ENCODE measurements at places on chromosomes 12 and 14. TPM values are rescaled to one million over a fixed set of nuclear protein-coding genes. Genes with fewer than 3 reads are reported as not detected.

DNA sequence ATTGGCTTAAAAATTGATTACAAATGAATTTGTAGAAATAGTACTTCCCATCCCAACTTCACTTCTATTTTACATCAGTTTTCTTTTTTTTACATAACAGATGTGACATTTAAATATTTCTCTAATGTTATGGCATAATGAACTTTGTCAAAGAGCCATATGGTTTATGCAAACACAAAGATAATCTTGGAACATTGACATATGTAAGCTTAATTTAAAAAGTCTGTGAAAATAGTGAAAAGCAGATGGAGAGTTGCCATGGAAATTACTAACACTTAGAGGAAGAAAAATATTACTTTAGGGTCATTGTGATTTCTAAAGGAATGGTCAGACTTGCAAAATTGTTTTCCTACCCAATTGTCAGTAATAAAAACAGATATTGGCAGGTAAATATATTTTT lies 232.4 kb downstream of the AEBP2 start:
- DNase-seq: no peak

GRCh38 chr12:103586791-103587370 lies at the start of gene STAB2:
Gene STAB2 (plus strand): TSS chr12:103587273. CDS start chr12:103587477, 204 bp downstream.
- no peak for DNase-seq

- no peak for DNase-seq
Observed at GRCh38 chr14:65599375-65599774, 186.8 kb downstream of the FUT8 start.

The WDHD1 gene
- 56.3 TPM for total RNA-seq

The CLEC7A gene
- total RNA-seq: 0.68 TPM

DNA sequence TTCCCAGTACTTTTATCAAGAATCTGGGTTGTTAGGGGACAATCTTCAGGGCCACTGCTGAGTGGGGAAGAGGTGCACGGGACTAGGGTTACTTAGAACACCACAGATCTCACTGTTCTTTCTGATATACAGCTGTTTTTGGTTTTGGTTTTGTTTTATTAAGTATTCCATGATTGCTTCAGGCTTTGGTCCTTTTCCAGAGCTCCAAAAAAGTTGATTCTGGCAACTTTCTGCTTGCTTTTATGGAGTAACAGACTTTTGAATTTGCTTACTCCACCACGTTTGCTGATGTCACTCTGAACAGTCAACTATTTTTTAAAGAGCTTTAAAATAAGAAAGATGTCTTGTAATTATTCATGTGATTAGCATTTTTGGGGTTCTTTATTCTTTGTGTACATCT lies 368.1 kb upstream of the FOXG1 start:
- no peak for DNase-seq

GRCh38 chr14:104665657-104666522 lies 23.5 kb upstream of the INF2 start:
- peak; percentile 60 for DNase-seq

DNA sequence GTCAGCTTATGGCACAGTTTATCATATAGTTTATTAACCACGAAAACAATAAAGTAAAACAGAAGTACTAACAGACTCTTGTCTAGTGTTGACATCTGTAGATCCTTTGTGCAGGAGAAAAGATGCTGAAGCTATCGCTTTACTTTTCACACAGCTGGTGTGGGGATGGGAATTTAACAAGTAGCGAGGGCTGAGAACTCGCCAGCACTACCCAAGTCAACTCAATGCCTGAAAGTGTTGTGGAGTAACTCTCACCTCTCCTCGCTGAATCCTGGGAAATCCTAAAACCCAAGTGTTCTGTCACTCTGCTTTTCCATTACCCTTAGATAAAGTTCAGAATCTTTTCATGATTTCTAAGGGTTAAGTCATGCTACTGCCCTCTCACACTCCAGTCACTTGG lies 264.2 kb downstream of the BMP4 start:
- no peak for DNase-seq

The B4GALNT1 gene
- 4.1 TPM for total RNA-seq

GRCh38 chr12:27424631-27425230 lies 21.8 kb upstream of the SMCO2 start:
- no peak for DNase-seq

GRCh38 chr12:3680919-3681594 lies 71.9 kb downstream of the CRACR2A start:
- DNase-seq: no peak

DNA sequence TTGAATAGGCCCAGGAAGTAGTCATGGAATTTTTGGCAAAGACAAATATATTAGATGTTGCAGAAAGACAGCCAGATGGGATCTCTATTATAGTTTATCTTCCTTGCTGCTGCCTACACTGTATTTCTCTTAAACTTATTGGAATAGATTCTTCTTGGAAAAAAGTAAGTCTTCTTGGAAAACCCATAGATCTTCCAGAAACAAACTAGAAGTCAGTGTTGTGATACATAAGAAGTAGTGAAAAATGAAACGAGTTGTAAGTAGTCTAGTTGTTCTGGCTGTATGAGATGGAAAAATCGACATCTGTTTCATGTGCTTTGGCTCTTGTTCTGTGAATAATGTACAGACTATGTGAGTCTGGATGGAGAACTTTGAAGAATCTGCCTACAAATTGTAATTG lies 29.0 kb downstream of the GLIPR1L2 start:
- no peak for DNase-seq

GRCh38 chr12:116759783-116760621 lies 21.9 kb downstream of the RNFT2 start:
- DNase-seq: no peak

GRCh38 chr12:118038137-118038536 lies 21.6 kb downstream of the RFC5 start:
- no peak for DNase-seq

The NEUROD4 gene
- not detected for total RNA-seq

The SRRM4 gene
- not detected for total RNA-seq

DNA sequence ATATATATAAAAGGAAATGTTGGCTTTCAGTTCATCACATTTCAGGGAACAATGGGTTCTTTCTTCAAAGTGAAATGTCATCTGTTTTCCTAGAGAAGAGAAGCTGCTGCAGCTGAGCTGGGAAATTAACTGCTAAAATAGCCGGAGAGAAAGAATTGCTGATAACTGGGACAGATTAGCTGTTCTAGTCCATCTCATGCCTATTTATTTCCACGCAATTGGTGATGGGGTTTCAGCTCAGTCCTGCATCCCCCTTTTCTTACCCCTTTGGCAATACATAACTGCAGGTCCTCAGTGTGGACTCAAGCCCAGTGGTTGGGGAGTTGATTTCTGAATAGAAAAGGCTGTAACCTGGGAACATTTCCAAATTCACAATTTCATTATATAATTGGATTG lies 436.9 kb upstream of the TMEM132C start:
- no peak for DNase-seq

The GLIPR1L2 gene
- total RNA-seq: not detected

DNA sequence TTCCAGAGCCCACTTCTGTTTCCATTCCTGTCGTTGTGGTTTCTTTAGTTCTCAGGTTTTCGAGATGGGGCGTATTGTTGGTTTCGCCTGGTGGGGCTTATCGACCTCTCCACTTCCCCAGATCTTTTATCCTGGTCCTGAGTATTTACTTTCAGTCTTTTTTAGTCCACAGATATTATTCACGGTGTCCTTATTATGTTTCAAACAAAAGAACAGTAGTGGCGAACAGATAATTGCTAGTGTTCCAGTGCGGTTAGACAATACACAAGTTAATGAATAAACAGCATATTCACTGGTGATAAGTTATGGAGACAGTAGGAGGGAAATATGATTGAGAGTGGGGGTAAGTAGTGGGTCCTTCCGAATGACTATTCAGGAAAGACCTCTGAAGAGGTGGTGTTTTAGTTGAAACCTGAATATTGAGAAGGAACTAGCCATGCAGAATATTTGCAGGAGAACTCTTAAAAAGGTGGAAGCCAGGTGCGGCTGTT lies 668 bp downstream of the TMEM260 start:
- no peak for DNase-seq

The PZP gene
- not detected for total RNA-seq

All from CD8-positive, alpha-beta memory T cell (primary cell).